Astrocyte (in vitro differentiated cells and primary cell): ENCODE measurements at places on chromosomes 4 and X. TPM values are rescaled to one million over a fixed set of nuclear protein-coding genes. Genes with fewer than 3 reads are reported as not detected.

UGT8 gene
- 6.4 and 7.7 TPM in 2 replicates for total RNA-seq

- H3K4me1 ChIP-seq = no peaks in the 10 kb centered on the region
- H3K27ac ChIP-seq = no peak overlapping the region
- DNase-seq = no peak
- no peaks in the 10 kb centered on the region for H3K27me3 ChIP-seq
These were observed 70.1 kb upstream of the LSM6 start for GRCh38 chr4:146105464-146105863.

DNA sequence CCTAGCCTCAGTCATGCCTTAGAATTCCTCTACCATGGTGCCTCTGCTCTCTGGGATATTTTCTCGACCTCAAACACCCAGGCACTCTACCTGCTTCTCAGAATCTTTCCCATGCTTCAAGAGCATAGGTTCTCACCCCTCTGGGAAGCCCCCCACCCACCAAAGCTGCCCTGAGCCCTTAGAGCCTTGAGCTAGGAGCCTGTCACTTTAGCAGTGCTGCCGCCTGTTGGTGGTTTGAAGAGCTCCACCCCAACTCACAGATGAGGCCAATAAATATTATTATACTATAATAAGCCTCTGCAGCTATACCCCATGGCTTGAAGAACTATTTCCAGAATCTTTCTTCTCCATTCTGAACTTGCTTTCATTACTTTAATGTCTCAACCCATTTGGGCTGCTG, 109.7 kb downstream of the RTL5 start:
- H3K36me3 ChIP-seq = no peaks in the 10 kb centered on the region
- no peak for DNase-seq
- peaks cover 14% of the 10 kb centered on the region for H3K4me1 ChIP-seq
- H3K4me3 ChIP-seq = no peak overlapping the region
- no peak overlapping the region for H3K27ac ChIP-seq

- no peak overlapping the region for H3K4me3 ChIP-seq
- no peaks in the 10 kb centered on the region for H3K27me3 ChIP-seq
- H3K36me3 ChIP-seq = peaks cover 20% of the 10 kb centered on the region
- no peak for DNase-seq
- H3K27ac ChIP-seq = no peak overlapping the region
These were observed 10.8 kb downstream of the PDLIM5 start for GRCh38 chr4:94462572-94462971.

GRCh38 chr4:176593943-176594342, 198.8 kb downstream of the VEGFC start:
- H3K4me1 ChIP-seq = no peaks in the 10 kb centered on the region
- H3K27ac ChIP-seq = no peak overlapping the region
- H3K36me3 ChIP-seq = no peaks in the 10 kb centered on the region
- DNase-seq = no peak
- H3K27me3 ChIP-seq = no peaks in the 10 kb centered on the region
- H3K4me3 ChIP-seq = no peak overlapping the region

GRCh38 chr4:12791536-12791935, 692.6 kb downstream of the RAB28 start:
- no peaks in the 10 kb centered on the region for H3K36me3 ChIP-seq
- H3K4me3 ChIP-seq = no peak overlapping the region
- H3K4me1 ChIP-seq = no peaks in the 10 kb centered on the region
- no peak for DNase-seq
- H3K27me3 ChIP-seq = no peaks in the 10 kb centered on the region

- H3K27me3 ChIP-seq = no peaks in the 10 kb centered on the region
- H3K36me3 ChIP-seq = no peaks in the 10 kb centered on the region
- H3K4me3 ChIP-seq = no peak overlapping the region
These were observed 85.4 kb downstream of the ADGRG4 start for GRCh38 chrX:136386173-136386572.

GRCh38 chr4:2588259-2588658, 51.8 kb downstream of the FAM193A start:
- no peaks in the 10 kb centered on the region for H3K4me1 ChIP-seq
- no peaks in the 10 kb centered on the region for H3K27me3 ChIP-seq
- no peaks in the 10 kb centered on the region for H3K36me3 ChIP-seq
- no peak overlapping the region for H3K27ac ChIP-seq
- DNase-seq = no peak
- H3K4me3 ChIP-seq = no peak overlapping the region

DNA sequence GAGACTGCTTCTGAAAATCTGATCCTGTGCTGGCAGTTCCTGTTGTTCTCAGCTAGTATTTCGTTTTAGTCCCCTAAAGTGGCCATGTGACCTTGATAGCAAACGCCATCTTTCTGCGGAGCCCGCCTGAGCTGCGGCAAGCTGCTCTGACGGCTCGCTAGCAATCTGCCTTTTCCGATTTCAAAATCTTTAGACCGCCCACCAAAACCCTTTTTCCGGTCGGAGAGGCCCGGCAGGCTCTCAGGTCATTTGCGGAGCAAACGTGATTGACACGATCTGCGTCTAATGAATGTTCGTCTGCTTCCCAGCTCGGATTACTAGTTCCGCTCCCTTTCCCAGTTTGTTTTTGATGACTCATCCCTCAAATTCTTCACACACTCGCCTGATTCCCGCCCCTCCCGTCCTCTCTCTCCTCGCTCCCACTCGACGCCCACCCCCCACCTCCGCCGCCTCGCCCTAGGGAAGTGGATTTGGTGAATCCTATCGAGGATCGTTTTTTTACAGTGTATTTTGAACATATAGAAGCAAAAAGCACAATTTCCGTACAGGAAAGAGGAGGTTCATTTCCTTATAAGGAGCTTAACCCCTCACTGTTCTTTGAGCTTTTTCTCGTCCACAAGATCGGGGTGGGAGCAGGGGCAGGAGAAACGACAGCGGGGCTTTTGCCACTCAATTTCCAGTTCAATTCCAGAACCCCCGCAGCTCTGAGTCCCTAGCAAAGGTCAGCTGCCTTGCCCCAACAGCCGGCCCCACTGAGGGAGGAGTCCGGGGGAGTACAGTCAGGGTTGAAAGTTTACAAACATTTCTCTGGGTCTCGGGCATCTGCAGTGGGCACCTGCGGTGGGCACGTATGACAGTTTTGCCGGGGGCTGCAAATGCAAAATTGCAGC, 37.5 kb downstream of the NLGN3 start:
- peak overlapping the region; percentile 70 for H3K27ac ChIP-seq
- no peaks in the 10 kb centered on the region for H3K27me3 ChIP-seq
- peaks cover 16% of the 10 kb centered on the region for H3K4me1 ChIP-seq
- H3K36me3 ChIP-seq = no peaks in the 10 kb centered on the region
- H3K4me3 ChIP-seq = peak overlapping the region; percentile 66
- peak; percentile 96 for DNase-seq

- no peaks in the 10 kb centered on the region for H3K4me1 ChIP-seq
- DNase-seq = peak; percentile 5
- no peak within 1 kb of the TSS for H3K4me3 ChIP-seq
- no peak within 1 kb of the TSS for H3K27ac ChIP-seq
- peaks cover 5% of the 10 kb centered on the region for H3K27me3 ChIP-seq
These were observed at the start of gene NALF2 for GRCh38 chrX:69503782-69504625. TSS of gene NALF2 (plus strand) at chrX:69504326. CDS start at chrX:69505283, 957 bp downstream.

C4orf50 gene
- total RNA-seq = 0.16 and 0.17 TPM in 2 replicates

EGFL6 gene
- 0.18 TPM in 1 of 2 replicates, not detected in the other for total RNA-seq

SMIM31 gene
- total RNA-seq = not detected in 2 replicates

TMEM154 gene
- total RNA-seq = 11.5 and 13.2 TPM in 2 replicates

GRCh38 chrX:37509349-37509748, 62.1 kb upstream of the LANCL3 start:
- H3K4me3 ChIP-seq = no peak overlapping the region
- no peaks in the 10 kb centered on the region for H3K36me3 ChIP-seq
- no peaks in the 10 kb centered on the region for H3K27me3 ChIP-seq

USP51 gene
- 1.5 and 2.2 TPM in 2 replicates for total RNA-seq

DNA sequence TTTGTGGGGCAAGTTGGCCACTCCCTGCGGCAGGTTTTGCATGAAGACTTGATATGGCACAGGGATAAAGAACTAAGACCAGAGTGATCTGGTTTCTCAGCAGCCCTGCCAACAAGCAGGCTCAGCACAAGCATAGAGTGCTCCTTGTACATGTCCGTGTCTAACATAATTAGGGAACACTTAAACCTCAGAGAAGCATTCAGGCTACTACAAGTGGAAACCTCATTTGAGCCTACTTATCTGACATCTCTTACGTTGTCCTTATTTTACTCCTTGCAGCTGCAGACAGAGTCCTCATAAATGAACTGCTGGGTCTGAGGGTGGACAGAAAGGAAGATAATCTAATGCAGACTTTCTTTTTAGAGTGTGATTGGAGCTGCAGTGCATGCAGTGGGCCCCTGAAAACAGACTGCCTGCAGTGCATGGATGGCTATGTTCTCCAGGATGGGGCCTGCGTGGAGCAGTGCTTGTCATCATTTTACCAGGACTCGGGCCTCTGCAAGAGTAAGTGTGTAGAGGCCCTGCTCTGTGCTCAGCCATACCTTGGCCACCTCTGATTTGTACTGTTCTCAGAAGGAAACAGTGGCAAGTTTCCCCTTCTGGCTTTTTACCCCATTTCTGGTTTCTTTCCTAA, 179.1 kb upstream of the ANXA3 start:
- peaks cover 13% of the 10 kb centered on the region for H3K27me3 ChIP-seq
- no peak overlapping the region for H3K4me3 ChIP-seq
- H3K4me1 ChIP-seq = no peaks in the 10 kb centered on the region
- no peak overlapping the region for H3K27ac ChIP-seq
- DNase-seq = no peak

GRCh38 chrX:84064164-84064563, 123.8 kb downstream of the RPS6KA6 start:
- H3K4me1 ChIP-seq = no peaks in the 10 kb centered on the region
- no peak overlapping the region for H3K27ac ChIP-seq
- DNase-seq = no peak
- no peaks in the 10 kb centered on the region for H3K36me3 ChIP-seq
- H3K27me3 ChIP-seq = no peaks in the 10 kb centered on the region

CSTF2 gene
- 14.6 and 17.8 TPM in 2 replicates for total RNA-seq

DNA sequence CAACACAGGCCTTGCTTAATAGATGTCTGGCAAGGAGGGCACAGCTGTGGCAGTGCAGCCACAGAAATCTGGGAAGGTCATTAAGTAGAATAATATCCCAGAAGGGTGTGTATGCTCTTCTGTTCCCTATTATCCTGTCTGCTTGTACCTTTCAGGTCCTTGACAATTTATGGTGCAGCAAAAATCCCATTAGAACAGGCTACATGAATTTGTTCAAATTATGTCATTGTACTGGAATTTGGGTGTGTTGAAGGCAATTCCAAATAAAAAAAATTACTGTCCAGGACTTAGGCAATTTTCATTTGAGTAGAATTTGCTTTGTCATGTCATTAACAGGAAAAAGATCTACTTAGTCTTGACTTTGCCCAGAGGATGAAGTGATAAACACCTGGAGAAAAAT, 192.1 kb downstream of the IDS start:
- H3K27ac ChIP-seq = no peak overlapping the region
- H3K4me3 ChIP-seq = no peak overlapping the region
- H3K4me1 ChIP-seq = no peaks in the 10 kb centered on the region
- DNase-seq = peak; percentile 10

DNA sequence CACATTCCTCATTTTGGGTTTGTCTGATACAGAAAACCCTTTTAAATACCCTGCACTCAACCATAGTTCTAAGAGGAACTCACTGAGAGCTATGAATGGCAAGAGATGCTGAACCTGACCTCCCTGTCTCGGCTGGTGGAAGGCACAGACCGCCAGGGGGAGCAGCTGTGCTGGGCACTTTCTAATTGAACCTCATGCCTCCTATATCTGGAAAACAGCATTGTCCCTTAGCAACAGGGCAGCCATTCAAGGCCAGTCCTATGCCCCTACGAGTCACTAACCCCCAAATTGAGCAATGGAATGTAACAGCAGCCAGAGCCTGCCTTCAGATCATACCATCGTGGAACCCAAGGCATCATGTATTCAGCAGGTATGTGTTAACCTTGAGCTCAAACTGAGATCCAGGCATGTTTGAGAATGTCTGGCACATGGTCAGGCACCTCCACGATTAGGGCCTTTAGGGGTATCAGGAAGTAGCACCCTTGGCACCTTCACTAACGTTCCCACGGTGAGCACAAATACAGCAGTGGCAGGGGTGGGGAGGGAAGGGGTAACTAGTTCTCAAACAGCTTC, 5.1 kb downstream of the USP27X start:
- H3K4me3 ChIP-seq = no peak overlapping the region
- no peaks in the 10 kb centered on the region for H3K36me3 ChIP-seq
- no peak overlapping the region for H3K27ac ChIP-seq
- H3K27me3 ChIP-seq = no peaks in the 10 kb centered on the region

DNA sequence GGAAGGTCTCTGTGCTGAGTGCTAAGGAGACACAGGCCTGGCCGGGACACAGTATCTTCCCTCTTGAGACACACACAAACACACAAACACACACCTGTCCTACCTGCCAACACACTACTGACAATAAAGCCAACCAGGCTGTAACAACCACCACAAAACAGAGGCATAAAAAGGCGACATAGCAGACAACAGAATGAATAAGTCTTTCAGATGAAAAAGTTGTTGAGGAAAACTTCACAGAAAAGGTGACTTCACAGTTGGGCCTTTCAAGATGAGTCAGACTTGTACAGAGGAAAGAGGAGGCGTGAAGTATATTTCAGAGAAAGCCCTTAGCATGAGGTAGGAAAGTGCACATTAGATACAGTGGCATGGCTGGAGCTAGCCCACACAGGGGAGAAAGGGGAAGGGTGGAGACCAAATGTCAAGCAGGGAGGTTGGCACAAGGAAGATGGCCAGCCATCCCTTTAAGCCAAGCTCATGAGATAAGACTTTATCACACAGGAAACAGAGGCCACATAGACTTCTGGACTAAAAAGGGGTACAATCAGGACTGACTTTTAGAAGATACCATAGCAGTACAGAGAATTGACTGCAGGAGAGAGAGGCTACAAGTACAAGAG, 54.0 kb downstream of the SLC9A7 start:
- no peaks in the 10 kb centered on the region for H3K27me3 ChIP-seq
- peak overlapping the region; percentile 64 for H3K27ac ChIP-seq
- peaks cover 11% of the 10 kb centered on the region for H3K4me1 ChIP-seq

DNA sequence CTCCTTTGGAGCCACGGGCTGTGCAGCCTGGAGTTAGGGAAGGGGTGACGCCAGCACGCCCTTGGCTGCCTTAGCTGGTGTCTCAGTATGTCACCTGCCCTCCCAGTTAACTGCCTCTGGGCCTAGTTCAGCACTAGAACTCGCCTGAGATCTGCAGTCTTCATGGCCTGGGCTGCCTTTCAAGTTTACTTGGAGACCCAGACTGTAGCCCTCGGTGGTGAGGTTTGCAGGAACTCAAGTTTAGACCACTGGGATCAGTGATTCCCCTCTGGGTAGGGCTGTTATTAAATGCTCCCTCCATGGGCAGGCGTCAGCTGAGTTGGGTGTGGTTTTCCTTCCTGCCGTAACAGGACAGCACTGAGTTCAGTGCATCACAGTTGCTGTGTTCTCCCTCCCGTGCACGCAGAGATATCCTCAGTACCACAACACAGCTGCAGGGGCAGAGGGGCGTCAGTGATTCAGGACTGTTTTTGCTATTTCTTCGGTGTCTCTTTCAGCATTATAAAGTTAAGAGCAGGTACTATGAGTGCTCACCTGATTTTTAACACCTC, 30.5 kb downstream of the PLAC8 start:
- no peak overlapping the region for H3K4me3 ChIP-seq
- no peaks in the 10 kb centered on the region for H3K27me3 ChIP-seq
- no peaks in the 10 kb centered on the region for H3K4me1 ChIP-seq
- no peak overlapping the region for H3K27ac ChIP-seq

GRCh38 chrX:4655743-4656142, 942.3 kb upstream of the PRKX start:
- no peaks in the 10 kb centered on the region for H3K4me1 ChIP-seq
- H3K27me3 ChIP-seq = no peaks in the 10 kb centered on the region
- H3K27ac ChIP-seq = no peak overlapping the region
- no peaks in the 10 kb centered on the region for H3K36me3 ChIP-seq

- H3K4me1 ChIP-seq = no peaks in the 10 kb centered on the region
- DNase-seq = no peak
- H3K27ac ChIP-seq = no peak overlapping the region
These were observed 586.2 kb upstream of the AGA start for GRCh38 chr4:178028481-178028880.

GABRG1 gene
- not detected in 2 replicates for total RNA-seq

EPHA5 gene
- 1.2 and 1.3 TPM in 2 replicates for total RNA-seq
